ENCODE measurements at places on chromosomes 7 and 10.

DNA sequence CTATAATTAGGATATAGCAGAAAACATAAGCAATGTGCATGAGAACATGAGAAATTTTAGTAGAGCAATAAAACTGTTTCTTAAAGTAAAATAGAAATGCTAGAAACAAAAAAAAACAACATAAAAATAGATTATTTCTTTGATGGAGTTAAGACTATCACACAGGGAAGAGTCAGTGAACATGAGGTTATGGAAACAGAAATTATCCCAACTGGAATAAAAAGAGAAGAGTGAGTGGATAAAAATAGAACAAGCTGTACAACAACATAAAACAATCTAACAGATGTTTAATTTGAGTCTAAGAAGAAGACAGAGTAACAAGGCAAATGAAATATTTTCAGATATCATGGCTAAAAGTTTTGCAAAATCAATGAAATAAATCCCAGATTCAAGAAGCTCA lies 7.5 kb upstream of the OR6B1 start:
- no peak for DNase-seq

DNA sequence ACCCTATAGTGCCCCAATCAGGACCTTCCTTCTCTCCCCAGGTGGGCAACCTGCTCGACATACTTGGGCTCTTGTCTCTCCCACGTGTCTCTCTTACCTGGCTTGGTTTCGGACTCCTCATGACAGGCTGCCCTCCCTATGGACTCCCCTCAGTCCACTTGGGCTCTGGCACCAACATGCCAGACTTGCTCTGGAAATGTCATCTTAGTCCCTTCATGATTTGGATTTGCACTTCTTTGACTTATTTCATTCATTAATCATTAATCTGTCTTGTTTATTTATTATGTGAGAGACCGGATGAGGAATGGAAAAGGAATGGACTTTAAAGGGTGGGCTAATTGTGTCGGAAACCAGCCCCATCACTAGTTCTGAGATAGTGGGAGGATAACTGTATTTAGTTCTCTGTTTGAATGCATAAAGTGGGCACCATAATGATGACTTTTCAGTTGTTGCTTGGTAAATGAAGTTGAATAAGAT lies 108.0 kb downstream of the SND1 start:
- no peak for DNase-seq

DNA sequence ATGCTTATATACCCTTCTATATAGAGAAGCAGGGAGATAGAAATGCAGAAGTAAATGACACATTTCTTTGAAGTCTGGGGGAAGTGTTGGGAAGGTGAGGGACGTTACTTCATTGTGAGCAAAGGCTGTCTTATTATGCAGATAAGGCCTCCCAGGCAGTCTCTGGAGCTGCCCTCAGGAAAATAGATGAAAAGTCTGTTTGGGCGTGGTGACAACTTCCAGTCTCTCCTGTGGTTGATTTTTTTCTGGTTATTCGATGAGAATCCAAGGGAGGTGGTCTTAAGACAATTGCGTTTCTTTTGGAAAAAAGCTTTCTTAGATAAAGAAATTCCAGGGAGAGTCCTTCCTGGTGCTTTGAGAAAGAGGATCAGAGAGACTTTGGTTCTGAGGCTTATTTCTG lies 84.0 kb downstream of the NEUROD6 start:
- no peak for DNase-seq

DNA sequence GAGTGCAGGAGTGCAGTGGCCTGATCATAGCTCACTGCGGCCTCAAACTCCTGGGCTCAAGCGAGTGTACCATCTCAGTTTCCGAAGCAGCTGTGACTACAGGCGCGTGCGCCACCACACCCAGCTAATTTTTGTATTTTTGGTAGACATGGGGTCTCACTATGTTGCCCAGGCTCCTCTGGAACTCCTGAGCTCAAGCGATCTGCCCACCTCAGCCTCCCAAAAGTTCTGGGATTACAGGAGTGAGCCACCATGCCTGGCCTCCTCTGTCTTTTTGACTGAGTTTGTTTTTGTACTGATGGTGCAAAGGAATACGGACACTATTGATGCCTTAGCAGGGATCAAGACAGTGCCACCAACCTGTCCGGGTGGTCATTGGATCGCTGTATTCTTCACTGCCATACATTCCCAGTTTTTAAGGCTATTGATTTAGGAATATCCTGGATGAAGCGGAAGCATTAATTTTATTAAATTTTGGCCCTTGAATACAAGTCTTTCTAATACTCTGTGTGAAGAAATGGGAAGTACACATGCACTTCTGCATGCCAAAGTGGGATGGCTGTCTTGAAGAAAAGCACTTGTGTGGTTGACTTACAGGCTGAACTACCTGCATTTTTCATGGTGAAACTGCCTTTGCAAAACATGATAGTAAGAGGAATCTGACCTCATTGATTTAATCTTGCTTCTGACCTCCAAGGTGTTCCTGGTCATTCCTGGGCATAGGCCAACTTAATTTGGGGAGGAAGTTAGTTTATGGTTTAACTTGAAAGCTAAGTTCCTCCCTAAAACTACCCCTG lies 2.1 kb upstream of the CUL2 start:
- DNase-seq: no peak

DNA sequence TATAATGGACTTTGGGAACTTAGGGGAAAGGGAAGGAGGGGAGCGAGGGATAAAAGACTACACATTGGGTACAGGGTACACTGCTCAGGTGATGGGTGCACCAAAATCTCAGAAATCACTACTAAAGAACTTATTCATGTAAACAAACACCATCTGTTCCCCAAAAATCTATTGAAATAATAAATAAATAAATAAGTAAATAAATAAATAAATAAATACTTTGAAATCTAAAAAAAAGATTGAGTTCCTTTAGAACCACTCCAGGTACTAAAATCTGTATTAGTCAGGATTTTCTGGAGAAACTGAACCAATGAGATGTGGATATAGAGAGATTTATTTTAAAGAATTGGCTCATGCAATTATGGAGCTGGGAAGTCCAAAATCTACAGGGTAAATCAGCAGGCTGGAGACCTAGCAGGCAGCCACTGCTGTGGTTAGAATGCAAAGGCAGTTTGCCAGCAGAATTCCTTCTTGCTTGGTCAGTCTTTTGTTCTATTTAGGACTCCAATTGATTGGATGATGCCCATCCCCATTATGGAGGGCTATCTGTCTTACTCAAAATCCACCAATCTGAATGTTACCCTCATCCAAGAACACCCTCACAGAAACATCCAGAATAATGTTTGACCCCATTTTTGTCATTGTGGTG lies 8.9 kb downstream of the IGFBP1 start:
- DNase-seq: no peak

- no peak for DNase-seq
Measured at GRCh38 chr10:3765146-3765545, 19.9 kb downstream of the KLF6 start.

- no peak for DNase-seq
Measured at GRCh38 chr10:87760195-87760905, 57.7 kb downstream of the ATAD1 start.

DNA sequence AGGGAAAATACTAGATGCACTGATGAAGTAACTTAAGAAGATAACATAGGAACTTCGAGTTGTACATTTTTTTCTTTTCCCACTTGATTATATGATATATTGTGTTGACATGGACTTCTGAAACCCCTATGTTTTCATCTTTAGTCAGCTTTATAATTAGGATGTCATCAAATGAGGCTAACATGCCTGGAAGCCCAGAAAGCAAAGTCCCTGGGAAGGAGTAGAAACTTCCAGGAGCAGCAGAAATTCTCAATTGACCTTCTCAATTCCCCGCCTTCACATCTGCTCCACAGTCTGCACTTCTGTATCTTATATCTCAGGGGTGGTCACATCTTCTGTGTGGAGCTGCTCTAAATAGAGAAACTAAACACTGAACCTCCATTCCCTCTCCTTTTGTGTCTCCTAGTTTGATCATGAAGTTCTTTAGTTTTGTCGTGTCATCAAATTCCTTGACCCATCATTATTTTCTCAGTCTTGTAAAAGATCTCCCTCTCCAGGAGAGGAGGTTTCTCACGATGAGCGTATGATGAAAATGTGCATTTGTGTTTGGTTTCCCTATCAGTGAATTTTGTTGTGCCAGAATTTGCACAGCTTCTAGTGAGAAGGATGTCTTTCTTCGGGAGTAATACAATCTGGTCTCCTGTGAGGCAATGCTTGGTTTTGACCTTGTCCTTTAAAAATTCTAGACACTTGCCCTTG lies 303.3 kb downstream of the SUGCT start:
- DNase-seq: no peak

- DNase-seq: no peak
Measured at GRCh38 chr10:100645091-100645490, 100.3 kb upstream of the PAX2 start.

DNA sequence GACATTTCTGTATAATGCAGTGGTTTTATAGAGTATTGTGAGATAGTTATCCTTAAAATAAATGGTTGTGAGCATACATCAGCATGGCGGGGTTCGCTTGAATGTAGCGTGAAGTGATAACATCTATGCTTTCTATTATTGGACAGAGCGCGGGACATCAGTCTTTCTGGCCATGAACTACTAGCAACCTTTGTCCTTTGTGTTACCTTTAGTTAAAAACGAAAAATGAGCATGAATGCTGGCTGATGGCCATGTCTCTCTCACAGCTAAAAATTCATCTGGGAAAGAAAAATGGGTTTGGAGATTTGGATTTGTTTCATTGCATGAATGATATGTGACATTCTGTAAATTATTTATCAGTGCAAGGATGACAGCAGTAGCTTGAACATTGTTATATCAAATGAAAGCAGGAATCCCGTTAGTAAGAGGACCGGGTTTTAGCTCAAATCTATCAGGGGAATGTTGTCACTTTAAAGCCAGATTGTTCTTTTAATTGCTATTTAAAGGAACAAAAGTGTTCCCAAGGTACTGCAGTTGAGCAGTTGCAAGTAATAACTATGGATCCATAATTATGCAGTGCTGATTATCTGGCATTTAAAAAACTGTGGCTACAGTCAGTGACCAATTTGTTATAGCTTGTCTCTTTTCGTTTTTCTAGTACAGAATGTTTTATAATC lies 131.0 kb downstream of the KAT6B start:
- DNase-seq: no peak

GRCh38 chr10:28938745-28939144 lies 261.4 kb downstream of the BAMBI start:
- DNase-seq: no peak

DNA sequence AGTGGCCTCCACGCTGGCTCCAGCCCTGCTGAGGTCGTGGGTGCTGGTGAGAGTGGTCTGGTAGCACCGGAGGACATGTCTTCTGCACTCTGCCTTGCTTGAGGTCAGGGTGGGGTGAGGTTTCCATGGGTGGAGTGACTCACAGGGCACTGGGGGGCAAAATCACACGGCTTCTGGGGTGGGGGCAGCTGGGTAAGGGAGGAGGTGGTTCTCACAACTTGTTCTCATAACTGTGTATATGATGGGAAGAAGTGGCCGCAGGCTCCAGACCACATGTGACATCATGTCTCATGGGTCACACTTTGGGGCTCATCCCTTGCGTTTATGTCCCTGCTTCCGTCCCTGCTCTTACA lies 884 bp upstream of the PRF1 start:
- no peak for DNase-seq

GRCh38 chr10:30683496-30683895 lies 53.9 kb upstream of the LYZL2 start:
- DNase-seq: no peak

- no peak for DNase-seq
Measured at GRCh38 chr7:2913760-2914387, 69.8 kb upstream of the GNA12 start.

- no peak for DNase-seq
Measured at GRCh38 chr7:11298220-11298619, 324.5 kb downstream of the PHF14 start.

- no peak for DNase-seq
Measured at GRCh38 chr10:32271617-32272016, 75.3 kb downstream of the EPC1 start.

GRCh38 chr7:18895456-18895855 lies 222.0 kb downstream of the TWIST1 start:
- no peak for DNase-seq

DNA sequence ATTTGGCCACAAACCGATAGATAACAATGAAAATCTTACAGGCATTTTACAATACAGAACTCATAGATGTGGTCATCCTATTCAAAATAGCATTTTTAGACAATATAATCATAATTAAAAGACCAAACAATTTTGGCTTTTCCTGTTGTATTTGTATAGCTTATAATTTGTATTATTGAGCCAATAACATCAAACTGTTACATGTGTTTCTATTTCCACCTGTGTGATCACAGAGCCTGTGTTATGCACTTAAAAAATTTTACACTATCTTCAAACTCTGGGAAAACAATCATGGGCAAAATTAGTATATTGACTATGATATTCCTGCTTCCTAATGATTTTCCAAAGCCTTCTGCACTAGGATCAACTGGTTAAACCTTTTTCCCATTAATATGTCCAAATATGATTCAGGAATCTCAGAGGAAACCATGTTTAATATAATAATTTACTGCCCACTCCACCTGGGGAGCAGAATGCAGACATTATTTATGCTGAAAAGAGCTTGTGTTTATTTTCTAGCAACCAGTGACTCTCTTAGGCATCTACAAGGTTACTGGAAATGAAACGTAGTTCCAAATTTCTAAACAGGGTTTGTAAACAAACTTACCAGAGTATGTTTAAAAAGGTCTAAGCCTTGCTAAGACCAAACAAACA lies 1.7 kb downstream of the RHOBTB1 start:
- no peak for DNase-seq

DNA sequence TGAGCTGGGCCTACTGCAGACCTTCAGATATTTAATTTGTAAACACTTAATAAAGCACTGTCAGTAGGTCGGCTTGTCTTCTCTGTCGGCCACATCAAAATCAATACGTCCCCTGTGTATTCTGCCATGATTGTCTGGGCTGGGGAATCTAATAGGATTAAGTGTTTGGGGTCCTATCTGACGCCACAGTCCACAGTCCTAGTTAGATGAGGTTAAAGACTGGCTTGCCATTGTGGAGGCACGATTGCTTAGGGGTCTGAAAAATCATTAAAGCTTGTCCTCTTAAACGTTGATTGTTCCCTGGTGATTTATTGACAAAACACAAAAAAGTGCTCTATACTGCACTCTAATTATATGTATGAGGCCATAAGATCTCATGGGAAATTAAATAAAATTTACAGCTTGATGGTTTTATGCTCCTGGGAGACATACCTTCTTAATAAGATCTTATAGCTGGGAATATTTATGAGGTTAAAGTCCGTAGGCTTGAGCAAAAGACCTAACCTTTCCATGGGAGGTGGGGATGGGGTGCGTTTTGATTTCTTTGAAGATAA lies 650.3 kb upstream of the GALNT17 start:
- no peak for DNase-seq
